ENCODE measurements at places on chromosomes 2 and 18.

DNA sequence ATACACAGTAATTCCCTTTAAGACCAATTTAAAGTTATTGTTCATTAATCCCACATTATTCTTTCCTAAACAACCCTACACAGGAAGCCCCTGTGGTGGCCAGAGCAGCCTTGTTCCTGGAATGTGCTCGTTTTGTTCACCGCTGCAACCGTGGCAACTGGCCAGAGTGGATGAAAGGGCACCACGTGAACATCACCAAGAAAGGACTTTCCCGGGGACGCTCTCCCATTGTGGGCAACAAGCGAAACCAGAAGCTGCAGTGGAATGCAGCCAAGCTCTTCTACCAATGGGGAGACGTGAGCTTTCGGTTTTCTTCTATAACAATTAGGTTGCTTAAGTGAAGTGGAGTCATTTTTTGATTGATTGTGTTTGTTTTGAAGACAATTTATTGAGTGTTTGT lies 101.0 kb downstream of the UNC80 start:
- DNase-seq: no peak

DNA sequence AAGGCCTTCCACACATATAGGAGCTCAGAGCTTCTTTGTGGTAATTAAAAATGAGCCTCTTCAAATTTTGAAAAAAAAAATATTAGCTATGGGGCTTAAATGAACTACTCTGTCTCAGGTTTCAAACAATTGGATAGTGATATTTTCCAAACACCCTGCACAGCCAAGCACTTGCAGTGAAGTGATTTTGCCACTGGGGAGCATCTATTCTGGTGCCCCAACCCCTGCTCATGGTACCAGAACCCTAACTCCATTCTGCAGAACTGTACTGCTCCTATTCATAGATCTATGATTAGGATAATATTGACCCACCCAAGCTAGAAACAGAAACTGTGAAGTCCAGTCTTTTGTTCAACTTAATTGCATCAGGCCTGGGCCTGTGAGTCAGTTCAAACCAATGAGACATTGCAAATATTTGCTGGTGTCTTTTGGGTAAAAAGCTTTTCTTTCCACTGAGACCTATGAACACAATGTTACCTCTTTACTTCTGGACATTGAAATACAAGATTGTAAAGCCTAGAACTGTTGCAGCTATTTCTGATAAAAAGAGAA lies 324.0 kb downstream of the GALNT13 start:
- no peak for DNase-seq

DNA sequence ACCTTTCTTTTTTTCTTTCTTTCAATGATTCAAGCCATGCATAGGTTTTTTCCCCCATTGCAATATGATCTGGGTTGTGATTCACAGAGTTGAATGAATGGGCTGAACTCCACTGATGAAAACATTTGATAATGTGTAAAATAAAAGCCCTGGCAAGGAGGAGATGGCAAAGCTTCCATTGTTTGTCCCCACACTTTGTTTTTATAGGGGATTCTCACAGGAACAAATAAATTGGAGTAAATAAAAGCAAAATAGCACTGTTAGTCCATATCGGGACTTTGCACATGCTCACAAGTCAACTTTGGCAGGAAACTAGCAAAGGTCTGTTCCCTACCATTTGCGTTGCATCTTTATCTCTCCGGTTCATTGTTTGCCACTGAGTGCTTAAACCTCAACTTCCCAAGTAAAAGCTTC lies 55.7 kb downstream of the MEIS1 start:
- DNase-seq: no peak

DNA sequence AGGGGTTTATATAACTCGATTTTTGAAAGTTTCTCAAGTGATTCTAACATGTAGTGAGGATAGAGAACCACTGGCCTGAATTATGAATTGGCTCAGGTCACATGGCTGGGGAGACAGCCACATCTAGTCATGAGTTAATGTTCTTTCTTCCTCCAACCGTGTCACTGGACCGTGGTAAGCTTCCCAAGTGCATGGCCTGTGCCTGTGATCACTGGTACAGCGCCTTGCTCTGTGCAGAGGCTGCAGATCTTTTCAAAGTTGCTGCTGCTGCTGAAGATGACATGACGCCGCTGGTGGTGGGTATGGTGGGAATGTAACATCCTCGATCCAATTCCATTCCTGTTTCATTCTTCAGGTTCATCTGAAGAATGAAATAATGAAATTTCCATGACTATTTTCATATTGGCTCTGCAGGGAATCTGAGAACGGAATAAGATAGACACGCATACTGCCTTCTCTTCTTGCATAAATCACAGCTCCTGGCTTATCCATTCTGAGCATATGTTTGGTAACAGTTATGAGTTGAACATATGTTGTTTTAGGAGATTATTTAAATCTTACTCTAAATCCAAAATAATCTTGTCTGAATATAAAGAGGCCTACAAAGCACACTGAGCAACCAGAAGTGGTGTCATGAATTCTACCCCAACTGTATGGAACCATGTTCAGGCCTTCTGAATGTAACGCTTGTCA lies 100.5 kb upstream of the THSD7B start:
- DNase-seq: no peak

- no peak for DNase-seq
These were observed 50.8 kb upstream of the NFE2L2 start for GRCh38 chr2:177315364-177315763.

GRCh38 chr18:2917259-2918047 lies 70.6 kb downstream of the EMILIN2 start:
- DNase-seq: no peak

Measured in SW 1271 (cell line).